ENCODE measurements at places on chromosomes 2 and 18.
A peak's percentile ranks its signal among the peaks of the same experiment; 100 is the strongest.

DNA sequence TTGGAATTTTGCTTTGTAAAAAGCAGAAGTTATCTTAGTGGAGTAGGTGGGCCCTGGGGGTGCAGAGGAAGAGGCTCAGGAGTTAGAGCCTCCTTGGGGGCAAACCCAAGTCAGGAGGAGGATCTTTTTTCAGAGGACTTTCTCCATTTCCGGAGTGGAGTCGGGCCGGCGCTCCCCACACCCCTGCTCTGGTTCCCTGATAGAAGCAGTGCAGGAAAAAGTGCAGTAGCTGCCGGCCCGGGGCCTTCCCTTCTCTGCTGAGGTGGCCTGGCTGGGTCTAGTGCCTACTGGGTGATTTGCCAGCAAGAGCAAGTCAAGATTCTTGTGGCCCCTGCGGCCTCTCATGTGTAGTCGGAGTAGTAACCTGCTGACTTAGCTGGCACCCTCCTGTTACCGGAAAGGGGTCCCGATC lies 124.2 kb upstream of the HS6ST1 start:
- no peak for DNase-seq

DNA sequence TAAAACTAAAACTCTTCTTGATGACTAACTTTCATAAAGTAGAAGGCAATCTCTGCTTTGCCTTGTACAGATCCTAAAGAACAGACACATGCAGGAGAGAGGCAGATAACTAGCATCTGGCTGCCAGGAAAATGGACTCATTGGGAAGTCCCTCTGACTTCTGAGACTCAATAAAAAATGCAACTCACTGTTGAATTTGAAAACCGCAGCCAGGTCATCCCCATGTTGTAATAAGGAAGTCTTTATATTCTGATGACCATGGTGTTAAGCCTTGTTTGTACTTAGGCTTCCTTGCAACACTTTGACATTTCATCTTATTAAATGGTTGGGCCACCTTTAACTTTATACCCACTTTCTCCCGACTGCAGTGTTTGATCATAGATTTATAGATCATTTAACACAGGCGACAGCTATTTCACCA lies 375.1 kb upstream of the KCNH7 start:
- no peak for DNase-seq

DNA sequence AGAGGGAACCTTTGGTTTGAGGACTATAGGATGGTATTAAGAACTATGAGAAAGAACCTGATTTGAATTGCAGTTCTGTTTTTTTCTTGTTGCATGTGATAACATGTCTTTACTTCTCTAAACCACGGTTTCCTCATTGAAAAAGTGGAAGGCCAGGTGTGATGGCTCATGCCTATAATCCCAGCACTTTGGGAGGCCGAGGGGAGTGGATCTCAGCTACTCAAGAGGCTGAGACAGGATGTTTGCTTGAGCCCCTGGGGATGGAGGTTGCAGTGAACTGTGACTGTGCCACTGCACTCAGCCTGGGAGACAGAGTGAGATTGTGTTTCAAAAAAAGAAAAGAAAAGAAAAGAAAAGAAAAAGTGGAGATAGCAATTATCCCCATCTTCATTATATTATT lies 32.3 kb downstream of the SCN9A start:
- peak; percentile 31 for DNase-seq

DNA sequence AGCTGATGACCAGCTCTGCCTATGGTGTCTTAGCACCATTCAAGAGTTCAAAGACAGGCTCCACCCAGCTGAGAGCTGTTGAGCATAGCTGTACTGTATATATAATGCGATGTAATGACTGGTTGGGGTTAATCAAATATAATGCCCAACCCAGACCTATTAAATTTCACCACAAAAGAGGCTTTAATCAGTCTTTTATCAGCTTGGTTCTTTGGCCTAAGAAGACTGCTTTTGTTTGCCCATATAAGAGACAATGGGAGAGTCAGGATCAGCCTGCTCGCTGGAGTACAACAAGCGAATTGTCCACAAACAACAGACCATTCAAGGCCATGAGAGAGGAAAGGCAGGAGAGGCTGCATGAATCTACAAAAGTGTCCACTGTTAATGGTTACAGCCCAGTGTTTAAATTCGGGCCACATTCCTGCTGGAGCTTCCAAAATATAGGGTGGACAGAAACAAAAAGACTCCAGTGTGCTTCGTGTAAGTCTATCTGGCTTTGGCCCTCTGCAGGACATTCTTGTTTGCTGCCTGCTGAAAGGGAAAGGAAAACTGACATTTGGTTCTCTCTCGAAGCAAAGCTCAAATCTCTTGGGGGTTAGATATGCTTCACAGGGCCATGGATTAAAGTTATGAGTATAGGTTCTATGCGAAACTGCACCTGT lies 299.0 kb upstream of the FBXO11 start:
- DNase-seq: no peak

- no peak for DNase-seq
Observed at GRCh38 chr18:54957296-54957832, 1.9 kb downstream of the CCDC68 start.

DNA sequence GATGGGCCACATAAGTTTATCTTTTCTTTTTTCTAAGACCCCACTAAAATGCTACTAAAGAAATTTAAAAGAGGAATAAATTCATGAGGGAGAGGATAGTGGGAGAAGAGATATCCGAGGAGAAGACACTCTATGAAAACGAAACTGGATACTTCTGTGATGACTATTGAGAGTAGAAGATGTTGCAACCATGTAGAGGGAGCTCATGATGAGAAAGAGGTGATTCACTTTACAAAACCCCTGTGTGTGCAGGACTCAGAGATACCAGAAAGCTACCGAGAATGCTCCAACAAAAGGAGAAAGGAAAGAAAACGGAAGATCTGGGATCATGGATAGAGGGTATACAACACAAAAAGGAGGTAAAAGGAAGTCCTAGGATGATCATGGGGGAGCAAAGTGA lies 34.9 kb downstream of the SLC38A11 start:
- DNase-seq: peak; percentile 95

GRCh38 chr18:55380589-55380988 lies 207.4 kb downstream of the TCF4 start:
- DNase-seq: no peak

DNA sequence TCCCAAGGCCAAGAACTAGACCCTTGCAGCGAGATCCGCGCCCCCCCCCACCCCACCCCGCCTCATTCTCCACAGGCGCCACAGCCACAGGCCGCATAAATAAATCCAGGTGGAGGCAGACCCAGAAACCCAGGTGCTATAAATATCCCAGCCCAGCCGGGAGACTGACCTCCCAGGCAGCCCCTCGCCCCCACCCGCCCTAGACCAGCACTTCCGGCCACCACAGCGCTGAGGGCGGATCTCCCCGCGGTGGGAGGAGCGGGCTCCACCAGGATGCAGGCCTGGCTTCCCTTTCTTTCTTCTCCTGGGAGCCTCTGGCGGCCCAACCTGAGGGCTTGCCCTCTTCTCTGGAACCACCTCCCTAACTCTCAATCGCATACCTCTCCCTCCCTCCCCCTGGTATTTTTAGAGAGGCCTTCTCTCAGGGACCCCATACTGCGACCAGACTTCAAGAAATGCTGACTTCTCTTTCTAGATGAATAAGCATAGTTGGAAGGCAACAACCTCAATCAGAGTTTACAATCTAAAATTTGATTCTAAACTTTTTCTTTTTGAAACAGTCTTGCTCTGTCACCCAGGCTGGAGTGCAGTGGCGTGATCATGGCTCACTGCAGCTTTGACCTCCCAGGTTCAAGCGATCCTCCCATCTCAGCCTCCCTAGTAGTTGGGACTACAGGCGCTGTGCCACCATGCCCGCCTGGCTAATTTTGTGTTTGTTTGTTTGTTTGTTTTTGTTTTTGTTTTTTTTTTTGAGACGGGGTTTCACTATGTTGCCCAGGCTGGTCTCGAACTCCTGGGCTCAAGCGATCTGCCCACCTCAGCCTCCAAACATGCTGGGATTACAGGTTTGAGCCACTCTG lies 55.0 kb downstream of the PKDCC start:
- DNase-seq: peak; percentile 68

- DNase-seq: no peak
Observed at GRCh38 chr2:203997481-203997880, 60.9 kb downstream of the ICOS start.

GRCh38 chr2:8202132-8202531 lies 479.7 kb upstream of the ID2 start:
- no peak for DNase-seq

- peak; percentile 20 for DNase-seq
Observed at GRCh38 chr18:39799006-39799405, 2156.0 kb upstream of the PIK3C3 start.

DNA sequence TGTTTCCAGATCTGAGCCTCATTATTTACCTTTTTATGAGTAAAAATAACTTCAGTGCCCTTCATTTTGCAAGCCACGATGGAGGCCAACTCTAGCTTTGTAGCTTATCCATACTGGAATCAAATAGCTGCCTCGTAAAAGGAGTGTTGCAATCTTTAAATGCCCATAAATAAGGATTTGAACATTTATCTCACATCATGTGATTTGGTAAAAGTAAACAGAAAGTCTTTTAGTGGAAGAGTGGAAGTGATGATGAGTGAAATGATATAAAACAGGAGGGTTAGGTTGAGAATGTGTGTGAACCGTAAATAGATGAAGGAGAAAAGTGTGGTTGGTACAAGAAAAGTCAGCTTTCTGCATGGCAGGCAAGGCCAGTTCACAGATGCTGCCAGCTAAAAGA lies 348.9 kb downstream of the OSR1 start:
- no peak for DNase-seq

DNA sequence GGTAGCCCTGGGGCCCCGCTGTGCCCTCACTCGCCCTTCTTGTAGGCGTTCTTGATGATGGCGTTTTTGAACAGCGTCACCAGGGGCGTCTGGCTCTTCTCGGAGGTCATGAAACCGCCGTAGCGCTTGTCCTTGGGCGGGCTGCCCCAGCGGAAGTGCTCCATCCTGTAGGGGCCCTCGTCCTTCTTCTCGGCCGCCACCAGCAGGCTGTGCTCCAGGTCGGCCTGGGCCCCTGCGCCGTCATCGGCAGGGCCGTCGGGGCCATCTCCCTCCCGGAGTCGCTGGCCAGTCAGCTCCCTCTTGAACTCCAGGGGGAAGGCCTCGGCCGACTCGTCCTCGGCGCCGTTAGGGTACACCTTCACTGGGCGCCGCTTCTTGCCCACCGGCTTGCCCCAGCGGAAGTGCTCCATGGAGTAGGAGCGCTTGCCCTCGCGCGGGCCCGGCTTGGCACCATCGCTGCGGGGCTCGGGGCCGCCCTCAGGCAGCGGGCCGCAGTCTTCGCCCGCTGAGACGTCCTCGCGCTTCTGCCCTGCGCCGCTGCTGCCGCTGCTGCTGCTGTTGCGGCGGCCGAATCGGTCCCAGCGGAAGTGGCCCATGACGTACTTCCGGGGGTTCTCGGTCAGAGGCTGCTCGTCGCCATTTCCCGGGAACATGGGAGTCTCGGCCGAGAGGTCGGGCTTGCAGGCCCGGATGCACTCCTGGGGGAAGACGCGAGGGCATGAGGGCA lies 7.2 kb downstream of the POMC start:
- no peak for DNase-seq

DNA sequence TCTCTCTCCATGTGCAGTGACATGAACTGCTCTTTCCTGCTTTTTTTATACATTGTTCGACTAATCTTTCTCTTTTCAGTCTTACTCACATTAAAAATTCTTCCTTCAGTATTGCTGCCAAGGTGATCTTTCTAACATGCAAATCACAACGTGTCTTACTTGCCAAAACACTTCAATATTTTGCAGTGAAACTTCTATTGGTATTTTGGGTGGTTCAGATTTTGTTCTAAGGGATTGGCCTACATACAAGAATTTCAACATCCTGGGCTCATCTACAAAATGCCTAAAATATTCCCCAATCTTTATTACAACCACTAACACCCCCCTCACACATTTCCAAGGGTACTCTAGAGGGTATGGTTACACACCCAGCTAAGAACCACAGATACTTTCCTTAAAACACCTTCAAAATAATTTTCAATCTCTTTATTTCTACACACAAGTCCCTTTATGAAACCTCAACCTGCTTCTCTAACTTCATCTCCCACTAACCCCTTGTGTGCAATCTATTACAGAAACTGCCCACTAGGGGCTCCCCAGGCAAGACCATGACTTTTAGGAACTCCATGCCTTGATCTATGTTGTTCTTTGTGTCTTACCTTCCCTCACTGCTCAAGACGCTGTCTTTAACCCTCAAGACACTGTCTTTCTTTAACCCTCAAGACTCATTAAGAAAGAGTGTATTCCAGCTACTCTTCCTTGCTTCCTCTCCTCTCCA lies 50.9 kb downstream of the COL3A1 start:
- DNase-seq: peak; percentile 12

- no peak for DNase-seq
Observed at GRCh38 chr18:23956483-23956882, 58.1 kb upstream of the TTC39C start.

GRCh38 chr18:79595876-79596374 lies 83.7 kb upstream of the CTDP1 start:
- no peak for DNase-seq

GRCh38 chr2:137182071-137182470 lies 416.7 kb downstream of the THSD7B start:
- DNase-seq: no peak

DNA sequence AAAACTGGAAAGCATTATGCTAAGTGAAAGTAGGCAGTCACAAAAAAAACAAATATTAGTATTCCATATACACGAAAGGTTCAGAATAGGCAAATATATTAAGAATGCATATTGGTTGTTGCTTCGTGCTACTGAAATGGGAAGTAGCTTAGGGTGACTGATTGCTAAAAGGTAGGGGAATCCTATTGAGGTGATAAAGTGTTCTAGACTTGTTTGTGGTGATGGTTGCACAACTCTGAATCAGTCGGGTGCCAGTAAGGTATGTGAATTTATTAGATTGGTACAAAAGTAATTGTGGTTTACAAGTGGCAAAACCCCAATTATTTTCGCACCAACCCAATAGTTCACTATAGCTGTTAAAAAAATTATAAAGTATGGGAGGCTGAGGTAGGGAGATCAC lies 20.7 kb downstream of the USP34 start:
- no peak for DNase-seq

DNA sequence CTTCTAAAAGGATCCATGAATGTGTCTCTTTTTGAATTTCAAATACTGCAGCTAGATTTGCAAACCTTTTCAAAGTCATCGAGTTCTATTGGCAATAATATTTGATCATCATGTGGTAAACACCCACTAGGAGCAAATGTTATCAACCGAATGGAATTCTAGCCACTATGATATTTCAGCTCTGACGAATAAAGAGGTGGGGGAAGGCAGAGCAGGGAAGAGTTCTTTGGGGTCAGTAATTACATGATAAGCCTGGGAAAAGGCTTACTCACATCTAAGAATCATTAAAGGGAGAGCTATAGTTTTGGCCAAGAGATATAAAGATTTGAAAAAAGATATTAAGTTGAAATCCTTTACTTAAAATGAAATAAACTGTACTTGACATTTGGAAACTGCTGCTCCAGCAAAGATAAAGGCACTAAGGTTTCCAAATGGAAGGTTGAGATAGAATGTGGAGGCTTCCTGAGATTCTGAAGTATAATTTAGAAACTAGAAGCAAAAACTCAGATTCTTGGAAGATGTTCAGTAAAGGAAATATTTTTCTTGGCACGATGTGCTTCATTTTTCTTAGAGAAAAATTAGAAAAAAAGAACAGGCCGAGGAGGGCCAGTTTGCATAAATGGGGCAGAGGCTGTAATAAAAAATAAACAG lies 104.7 kb upstream of the ARHGAP28 start:
- no peak for DNase-seq

GRCh38 chr2:240351826-240352426 lies 83.5 kb upstream of the GPC1 start:
- DNase-seq: peak; percentile 78

- no peak for DNase-seq
Observed at GRCh38 chr2:241187101-241187917, 1.2 kb upstream of the ANO7 start.

Measured in ACHN (cell line).